ENCODE measurements at places on chromosomes 11 and 22.

GRCh38 chr11:120224972-120225909, 14.4 kb downstream of the OAF start:
- DNase-seq = no peak

DNA sequence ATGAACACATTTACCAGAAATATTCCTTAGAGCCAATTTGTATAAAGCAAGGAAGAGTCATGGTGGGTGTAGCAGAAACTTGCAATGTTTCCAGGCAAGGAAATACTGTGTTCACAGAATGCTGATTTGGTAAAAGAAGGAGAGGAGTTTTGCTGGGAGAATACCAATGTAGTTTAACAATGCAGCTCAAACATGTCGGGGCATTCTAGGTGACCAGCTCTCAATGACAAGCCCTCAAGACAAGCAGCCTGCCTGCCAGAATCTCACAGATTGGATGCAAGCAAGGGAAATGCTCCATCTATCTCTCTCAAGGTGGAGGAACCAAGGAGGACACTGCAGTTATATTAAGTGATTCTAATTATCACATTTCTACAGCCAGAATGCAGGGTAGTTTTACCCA, 190.4 kb downstream of the MAML2 start:
- DNase-seq = no peak

GRCh38 chr22:27518531-27519340, 282.8 kb downstream of the MN1 start:
- DNase-seq = no peak

GRCh38 chr11:66285250-66285947, 3.5 kb downstream of the YIF1A start:
- DNase-seq = no peak

- DNase-seq = no peak
Observed at GRCh38 chr22:43889201-43889859, 2.5 kb downstream of the PNPLA5 start.

GRCh38 chr11:76794371-76795289, 11.5 kb downstream of the TSKU start:
- no peak for DNase-seq

- DNase-seq = no peak
Observed at GRCh38 chr11:107359701-107360100, 97.9 kb downstream of the CWF19L2 start.

GRCh38 chr22:36577019-36577418, 48.1 kb upstream of the EIF3D start:
- no peak for DNase-seq

DNA sequence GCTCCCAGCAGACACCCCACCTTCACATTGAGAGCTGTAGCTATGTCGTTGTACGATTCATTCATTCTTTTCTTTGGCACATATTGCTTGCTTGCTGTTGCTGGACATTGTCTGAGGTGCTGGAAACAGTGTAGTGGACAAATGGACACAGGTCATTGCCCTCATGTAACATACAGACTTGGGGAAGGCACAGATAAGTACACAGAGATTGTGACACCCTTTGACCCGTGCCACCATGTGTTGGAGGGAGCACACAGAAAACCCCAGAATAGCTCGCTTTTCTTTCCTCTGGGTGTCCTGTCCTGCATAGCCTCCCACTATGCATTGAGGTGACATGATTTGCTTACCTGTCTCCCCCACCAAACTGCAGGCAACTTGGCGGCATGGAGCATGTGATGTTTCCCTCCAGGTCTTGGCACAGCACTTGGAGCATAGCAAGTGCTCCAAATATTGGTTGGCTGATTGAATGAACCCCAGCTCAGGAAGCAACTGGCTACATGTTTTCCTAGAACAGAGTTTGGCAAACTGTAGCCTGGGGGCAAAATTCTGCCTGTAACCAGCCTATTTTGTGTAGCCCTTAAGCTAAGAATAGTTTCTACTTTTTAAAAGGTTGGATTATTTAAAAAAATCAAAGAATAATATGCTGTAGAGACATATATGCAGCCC, 30.9 kb upstream of the NECTIN1 start:
- DNase-seq = no peak

DNA sequence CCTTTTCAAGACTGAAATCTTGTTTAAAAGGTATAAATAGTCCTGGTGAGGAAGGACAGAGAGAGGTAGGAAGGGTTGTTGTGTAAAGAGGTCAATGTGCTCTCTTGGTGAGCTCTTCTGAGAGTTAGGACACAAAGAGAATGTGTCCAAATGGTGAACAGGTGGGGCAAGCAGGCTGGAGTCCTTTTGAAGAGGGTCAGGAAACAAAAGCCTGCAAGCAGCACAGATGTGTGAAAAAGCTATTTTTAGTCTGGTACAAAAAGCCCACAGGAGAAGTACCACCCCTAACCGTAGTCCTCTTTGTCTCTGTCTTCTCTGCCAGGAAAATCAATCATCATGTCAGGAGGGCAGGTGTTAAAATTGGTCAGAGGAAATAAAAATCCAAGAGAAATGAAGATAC, 54.4 kb upstream of the SYN3 start:
- no peak for DNase-seq

DNA sequence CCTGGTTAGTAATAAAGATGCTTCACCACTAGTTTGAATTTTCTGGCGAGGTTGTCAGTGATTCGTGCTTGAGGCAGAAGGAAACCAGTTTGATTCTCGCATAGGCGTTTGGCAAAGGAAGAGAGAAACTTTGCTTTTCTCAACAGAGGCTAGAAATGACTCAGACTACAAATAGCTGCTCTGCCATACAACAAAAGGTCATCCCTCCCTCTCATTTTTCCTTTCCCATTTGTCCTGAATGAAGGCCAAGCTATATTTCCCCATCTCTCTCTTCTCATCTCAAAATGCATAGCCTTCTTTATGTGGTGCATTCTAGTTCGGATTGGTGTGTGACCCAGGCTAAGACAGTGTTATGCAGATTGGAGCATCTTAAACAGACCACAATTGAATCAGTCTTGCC, 741.4 kb downstream of the NTM start:
- DNase-seq = peak; percentile 58

DNA sequence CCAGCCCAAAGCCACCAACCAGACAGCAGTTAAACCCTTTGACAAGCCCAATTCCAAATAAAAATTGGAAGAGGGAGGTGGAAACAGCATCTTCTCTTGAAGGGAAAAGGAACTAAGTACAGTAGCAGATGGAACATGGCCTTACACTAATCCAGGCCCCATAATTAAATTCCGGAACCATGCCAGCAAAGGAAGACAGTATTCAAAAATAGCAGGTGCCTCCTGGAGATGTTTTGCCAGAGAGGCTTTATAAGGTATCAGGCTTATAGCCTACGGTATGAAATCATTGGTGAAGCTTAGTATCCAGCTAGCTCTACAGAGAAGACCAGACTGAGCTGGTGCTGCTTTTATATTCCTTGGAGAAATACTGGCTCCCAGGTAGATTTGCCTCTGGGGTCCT, 344.1 kb upstream of the API5 start:
- DNase-seq = no peak

DNA sequence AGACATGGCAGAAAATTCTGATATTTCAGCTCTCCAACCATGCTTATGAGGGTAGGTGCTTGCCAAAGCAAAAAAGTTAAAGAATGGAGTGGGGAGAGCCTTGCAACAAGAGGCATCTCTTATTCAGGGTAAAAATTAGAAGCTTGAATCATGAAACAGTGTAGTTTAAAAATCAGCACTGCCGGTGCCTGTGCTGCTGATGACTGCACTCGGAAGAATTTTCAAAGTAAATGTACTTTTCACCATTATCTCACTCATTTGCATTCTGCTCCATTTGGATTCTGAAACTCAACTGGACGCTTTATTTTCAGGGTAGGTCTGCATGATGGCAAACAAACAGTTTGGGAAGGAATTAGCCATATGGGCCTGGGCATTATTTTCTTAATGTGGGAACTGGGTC, 126.3 kb downstream of the KIRREL3 start:
- no peak for DNase-seq

- no peak for DNase-seq
Observed at GRCh38 chr11:27241311-27242122, 121.5 kb downstream of the CCDC34 start.

GRCh38 chr11:64880240-64881001, 2.0 kb upstream of the EHD1 start:
- no peak for DNase-seq

GRCh38 chr11:83157594-83158356, 844 bp downstream of the PCF11 start:
- DNase-seq = peak; percentile 89

- peak; percentile 84 for DNase-seq
Observed at GRCh38 chr11:115324581-115325432, 179.4 kb downstream of the CADM1 start.

DNA sequence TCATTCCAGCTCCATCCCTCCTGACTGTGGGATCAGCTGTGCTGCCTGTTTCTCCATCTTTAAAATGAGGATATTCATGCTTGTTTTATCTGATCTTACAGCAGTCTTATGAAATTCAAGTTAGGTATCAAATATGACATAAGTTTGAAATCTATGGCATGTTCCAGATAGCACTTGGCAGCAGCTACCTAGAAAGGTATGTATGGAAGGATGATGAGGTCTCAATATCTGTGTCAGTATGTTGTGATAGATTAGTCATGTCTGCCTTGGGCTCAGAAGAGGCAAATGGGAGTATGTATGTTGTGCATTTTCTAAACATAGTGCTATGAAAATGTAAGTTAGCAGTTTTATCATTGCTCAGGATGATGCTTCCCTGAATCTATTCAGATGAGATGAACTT, 122.1 kb downstream of the NAV2 start:
- no peak for DNase-seq

- peak; percentile 35 for DNase-seq
Observed at GRCh38 chr11:45079943-45080719, 66.3 kb upstream of the PRDM11 start.

DNA sequence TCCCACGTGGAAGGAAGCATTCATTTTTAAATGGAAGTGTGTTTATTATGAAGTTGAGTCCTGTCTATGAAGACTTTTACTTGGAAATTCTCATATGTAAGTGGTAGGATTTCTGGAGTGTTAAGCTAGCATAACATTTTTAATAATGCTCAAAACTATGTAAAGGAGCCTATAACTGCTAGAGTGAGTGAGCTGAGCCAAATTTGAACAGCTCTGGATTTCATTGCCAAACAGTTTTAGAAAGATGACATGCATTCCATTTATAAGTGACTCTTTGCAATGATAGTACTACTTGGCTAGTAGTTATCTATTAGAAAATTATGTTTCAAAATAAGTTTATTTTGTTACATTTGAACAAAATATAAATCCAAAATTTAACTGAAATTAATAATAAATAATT, 721.2 kb downstream of the LUZP2 start:
- peak; percentile 1 for DNase-seq

- DNase-seq = no peak
Observed at GRCh38 chr22:23216461-23217170, 36.3 kb downstream of the BCR start.

DNA sequence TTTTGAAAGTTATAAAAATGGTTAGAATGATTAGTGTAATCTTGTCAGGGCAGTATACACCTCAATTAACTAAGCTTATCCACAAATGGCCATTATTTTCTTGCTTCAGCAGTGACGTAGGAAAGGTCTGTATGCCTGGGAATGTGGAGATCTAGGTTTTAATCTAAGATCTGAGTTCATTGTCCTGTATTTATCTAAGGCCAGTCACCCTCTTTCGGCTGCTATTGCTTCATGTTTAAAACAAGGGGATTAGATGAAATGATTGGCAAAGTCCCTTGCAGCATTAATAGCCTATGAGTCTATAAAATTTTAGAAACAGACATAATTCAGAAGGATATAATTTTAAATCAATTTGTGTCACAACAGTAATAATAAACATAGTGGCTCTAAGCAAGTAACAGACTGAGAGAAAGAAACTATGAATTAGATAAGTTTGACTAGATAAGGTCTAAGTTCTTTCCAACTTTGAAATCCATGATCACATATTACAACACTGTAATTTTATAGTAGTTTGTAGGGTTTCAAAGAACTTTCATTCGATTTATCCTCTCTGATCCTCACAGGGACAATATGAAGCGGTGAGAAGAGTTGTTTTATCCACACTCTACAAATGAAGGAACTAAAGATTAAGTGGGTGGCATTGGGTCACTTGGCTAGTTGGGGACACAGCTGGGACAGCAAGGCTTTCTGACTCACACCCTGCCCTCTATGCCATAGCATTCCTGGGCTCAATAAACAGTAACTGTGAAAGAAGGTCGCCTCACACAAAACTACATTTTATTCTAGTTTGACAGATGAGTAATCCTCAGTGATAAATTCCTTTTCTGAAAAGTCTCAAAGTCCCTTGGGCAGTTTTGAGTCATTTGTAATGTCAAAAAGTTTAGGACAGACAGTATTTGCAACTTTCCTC, 60.6 kb upstream of the RDX start:
- peak; percentile 20 for DNase-seq

GRCh38 chr11:2697866-2698265, 1.9 kb downstream of the KCNQ1OT1 start:
- no peak for DNase-seq

GRCh38 chr22:44102121-44102520, 78.0 kb downstream of the PARVB start:
- DNase-seq = no peak

DNA sequence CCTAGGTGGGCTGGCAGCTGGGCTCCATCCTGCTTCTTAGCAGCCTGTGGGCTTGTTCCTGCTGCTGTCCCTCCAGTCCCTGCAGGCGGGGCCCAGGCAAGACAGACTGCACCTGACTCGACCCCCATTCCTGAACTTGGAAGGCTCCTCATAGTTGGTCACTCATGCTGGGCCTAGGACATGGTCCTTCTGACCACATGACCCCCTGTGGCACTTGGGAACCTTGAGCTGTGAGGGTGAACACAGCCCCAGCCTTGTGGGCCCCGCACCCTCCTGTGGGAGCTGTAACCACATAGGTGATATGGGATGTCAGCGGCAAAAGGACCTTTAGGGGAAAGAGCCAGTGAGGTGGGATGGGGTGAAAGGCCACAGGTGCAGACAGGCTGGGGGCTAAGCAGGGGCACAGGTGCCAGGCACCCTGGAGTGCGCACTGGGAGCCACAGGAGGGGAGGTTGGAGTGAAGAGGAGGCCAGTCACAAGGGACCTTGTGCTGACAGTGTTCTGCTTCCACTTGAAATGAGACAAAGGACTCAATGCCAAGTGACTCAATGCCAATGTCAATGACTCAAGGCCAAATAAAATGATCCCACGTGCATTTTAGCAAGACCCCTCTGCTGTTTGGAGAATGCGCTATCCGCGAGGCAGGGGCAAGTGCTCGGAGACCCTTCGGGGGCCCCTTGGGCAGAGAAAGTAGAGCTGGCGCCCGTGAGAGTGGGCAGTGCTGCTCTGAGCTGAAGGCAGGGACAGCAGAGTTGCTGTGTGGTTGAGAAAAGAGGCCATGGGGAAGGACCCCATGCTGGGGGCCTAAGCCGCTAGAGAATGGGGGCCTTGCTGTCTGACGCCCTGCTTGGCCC, 90.7 kb downstream of the MORC2 start:
- DNase-seq = peak; percentile 7

DNA sequence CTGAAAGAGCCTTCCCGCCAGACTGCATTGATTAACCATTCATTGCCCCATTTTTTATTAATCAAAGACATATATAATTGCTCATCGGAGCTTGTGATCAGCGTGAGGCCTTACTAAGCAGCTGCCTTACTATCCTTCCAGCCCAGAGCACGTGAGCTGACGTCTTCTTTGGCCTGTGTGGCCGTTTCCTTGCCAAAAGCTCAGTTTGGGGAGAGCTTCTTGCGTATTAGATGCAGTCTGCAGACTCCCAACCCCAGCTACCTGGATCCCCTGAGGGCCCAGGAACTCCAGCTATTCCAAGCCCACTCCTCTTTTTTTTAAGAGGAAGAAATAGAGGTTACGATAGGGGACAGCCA, 784 bp upstream of the SLC43A3 start:
- DNase-seq = peak; percentile 68

Data from stomach (tissue), 19 donors.